Activated CD4-positive, alpha-beta T cell treated with anti-CD3 and anti-CD28 coated beads for 36 hours (primary cell): ENCODE measurements at places on chromosomes 2 and 18.
A peak's percentile ranks its signal among the peaks of the same experiment; 100 is the strongest.

DNA sequence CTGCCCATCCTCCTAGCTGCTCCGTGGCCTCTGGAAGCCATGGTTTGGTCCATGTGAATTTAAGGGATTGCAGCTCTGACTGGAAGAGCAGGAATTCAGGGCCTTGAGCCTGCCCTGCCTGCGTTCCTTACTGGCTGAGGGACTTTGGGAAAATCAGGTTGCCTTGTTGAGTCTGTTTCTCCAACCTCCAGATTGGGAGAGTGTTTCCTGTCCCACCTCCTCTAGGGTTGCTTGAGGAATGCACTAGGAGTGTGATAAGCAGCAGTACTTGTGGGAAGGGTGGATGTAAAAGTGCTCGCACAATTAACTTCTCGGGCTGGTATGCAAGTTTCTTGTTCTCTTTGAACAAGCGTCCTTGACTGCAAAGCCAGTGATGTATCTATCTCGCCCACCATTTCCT lies 84.4 kb upstream of the YWHAQ start:
- no peak for DNase-seq

DNA sequence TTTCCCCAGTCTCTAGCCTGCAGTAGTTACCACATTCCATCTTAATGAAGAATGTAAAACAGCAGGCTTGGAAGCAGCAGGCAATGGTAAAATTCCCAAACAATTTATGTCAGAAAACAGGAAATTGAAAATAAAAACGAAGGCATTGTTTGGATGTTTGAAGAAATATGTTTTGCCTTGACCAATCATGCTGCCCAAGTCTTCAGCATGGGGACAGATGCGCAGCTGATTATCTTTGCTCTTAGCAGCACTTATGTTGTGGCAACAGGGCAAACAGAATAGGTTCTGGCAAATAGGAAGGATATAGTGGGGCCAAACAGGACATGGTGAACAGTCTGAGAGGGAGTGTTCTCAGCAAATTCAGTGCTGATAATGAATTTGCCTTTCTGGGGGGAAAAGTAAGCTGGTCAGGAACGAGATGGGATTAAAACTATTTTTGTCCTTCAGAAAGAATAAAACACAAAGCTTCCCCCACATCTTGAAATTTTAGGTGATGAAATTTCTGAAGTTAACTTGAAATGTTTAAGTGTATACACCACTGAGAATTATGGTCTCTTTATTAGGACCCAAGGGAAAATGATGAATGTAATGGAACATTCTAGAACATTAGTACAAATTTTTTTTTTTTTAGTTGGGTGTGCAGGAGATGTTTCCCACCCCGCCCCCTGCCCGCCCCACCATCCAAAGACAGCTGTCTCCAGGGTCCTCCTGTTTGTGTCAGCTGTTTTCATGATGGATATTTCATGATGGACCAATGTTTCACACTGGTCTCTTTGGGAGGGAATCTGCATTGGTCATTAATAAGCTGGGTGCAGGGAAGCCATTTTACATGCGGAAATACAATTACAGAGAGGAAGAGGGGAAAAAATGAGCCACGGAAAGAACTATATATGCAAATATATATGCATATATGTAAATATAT lies 239.5 kb upstream of the REV1 start:
- no peak for DNase-seq

DNA sequence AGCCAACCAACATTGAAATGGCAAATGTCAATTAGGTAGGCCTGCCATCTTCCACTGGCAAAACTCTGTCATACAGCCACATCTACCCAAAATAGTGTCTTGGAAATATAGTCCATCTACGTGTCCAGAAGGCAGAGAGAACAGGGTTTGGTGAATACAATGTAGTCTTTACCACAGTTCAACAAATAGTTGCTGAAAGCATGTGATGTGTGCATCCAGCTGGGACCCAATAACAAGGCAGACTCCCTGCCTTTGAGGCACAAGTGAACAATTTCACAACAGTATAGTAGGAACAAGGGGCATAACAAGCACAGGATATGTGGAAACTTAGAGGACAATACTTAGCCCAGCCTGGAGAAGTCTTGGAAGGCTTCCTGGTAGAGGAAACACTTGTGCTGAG lies 72.6 kb downstream of the EVA1A start:
- no peak for DNase-seq

- DNase-seq: no peak
These were observed 14.4 kb upstream of the SNED1 start for GRCh38 chr2:240983996-240984498.

DNA sequence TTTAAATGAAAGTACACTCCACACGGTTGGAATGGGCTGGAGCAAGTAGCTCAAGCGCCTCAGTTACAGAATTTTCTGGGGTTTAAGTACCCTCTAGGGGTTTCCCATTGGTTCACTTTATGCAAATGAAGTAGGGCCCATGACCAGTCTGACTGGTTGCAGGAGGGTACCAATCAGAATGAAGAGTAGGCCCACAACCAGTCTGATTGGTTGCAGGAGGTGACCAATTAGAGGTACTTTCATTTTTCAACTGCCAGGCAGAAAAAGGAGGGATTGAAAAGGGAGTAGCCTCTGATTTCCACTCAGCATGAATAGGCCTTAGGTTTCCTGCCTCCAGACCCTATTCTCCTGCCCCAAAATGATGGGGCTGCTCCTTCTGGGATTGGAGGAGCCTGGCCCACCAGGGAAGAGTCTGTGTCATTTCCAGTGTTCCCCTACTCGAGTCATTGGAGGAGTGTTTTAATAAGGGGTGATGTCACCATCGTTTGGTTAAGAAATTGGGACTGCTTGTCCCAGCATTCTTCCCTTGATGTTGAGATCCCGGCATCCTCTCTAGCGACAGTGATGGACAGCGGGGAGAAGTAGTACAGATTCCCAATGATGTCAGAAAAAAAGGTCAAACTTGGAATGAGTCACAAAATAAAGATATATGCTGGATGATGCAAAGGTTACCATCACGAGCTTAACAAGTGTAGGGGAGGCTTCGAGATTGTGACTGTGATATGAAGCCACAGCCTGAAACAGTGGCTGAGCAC lies 210.4 kb downstream of the SH3BP4 start:
- DNase-seq: no peak

- DNase-seq: peak; percentile 56
These were observed 99.7 kb downstream of the MEP1B start for GRCh38 chr18:32289483-32290075.

GRCh38 chr2:130366720-130367119 lies 10.9 kb downstream of the PTPN18 start:
- no peak for DNase-seq

- no peak for DNase-seq
These were observed 820.0 kb upstream of the NXPH2 start for GRCh38 chr2:139600166-139600565.

- DNase-seq: no peak
These were observed 7.1 kb upstream of the UPP2 start for GRCh38 chr2:158094487-158095092.

DNA sequence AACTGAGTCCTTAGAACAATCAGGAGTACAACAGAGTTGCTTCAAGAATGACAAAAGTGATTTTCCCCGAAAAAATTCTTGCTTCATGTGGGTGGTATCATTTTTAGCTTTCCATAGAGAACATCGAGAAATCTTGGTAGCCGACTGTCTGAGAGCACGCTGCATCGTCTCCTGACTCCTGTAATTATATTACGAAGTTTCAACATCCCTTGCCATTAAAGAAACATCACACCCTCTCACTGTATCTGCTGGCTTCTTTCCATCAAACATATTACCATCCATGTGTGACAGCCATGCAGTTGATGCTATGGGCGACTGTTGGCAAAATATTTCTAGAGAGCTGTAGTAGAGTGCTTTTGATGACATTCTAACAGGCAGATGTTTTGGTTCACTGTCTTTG lies 311.2 kb downstream of the CMPK2 start:
- no peak for DNase-seq

DNA sequence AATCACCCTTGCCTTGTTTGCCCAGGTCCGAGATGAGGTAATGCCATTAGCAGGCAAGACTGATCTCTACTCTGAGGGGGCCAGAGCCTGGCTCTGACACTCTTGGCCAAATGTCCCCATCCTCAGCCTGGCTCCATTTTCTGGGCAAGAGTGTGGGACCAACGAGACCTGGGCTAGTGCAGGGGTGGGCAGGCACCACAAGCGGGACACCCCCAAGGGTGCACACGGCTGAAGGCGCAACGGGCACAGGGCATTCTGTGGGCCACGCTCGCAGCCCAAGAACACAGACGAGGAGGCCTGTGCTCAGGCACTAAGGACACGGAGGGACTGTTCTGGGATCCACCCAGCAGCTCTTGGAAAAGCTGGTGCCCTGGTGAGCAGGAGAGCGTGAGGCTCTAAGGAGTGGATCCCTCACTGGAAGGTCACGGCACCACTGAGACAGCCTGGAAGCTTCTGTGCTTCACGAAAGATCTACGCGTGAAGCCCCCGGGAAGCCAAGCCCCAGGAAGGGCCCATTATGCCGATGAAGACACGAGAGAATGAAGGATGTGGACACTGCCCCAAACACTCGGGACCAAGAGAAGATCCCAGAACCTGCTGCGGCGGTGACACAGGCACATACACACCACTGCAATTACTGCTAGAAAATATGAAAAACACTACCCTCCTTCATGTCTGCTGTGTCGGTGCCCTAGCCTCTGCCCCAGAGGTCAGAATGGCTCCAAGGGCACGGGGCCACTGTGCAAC lies 138.2 kb downstream of the HDAC4 start:
- peak; percentile 3 for DNase-seq

- no peak for DNase-seq
These were observed 256.0 kb downstream of the BCL11A start for GRCh38 chr2:60297296-60298005.

GRCh38 chr2:12036640-12036983 lies 290.2 kb downstream of the LPIN1 start:
- DNase-seq: peak; percentile 10

DNA sequence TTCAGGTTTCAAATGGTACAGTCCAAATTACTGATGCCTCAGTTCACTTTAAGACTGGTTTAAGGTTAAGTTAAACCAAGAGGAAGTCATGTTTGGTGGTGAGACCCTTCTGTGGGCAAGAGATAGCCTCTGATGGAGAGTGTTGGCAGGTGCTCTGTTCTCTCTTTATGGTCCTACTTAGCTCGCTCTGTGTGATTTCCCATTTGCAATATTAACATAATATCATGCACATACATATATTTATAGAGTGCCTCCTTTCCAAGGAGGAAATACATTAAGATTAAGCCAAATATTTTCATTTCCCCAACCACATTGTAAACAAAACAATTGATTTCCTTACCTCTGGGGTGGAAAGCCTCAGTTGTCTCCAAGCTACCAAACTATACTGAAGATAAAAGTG lies 222.4 kb downstream of the PIK3C3 start:
- DNase-seq: no peak

- no peak for DNase-seq
These were observed 131.3 kb downstream of the COL6A3 start for GRCh38 chr2:237282568-237283128.

GRCh38 chr18:62485684-62486083 lies 37.1 kb upstream of the ZCCHC2 start:
- peak; percentile 51 for DNase-seq
